ENCODE measurements at places on chromosomes 5 and 9.

DNA sequence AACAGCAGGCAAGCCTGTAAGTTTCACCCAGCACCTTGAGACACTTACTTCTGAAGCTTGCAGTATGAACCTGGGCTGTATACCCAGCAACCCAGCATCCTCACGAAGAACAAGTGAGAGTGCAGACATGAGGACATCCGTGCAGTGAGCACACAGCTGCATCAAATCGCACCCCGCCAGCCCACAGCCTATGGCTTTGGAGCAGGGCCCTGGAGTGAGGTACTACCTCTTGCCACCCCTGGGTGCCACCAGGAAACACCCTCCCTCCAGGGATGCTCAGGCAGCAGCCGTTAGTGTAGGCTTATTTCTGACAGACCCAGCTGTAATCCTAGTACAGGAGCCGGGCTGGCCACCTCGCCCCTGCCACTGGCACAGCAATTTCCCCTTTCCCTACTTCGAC is 81.4 kb downstream of the ATPSCKMT start:
- H3K4me3 ChIP-seq: no peak overlapping the region
- no peaks in the 10 kb centered on the region for H3K4me1 ChIP-seq
- no peak overlapping the region for H3K27ac ChIP-seq
- DNase-seq: no peak
- H3K36me3 ChIP-seq: no peaks in the 10 kb centered on the region
- H3K27me3 ChIP-seq: no peaks in the 10 kb centered on the region

DNA sequence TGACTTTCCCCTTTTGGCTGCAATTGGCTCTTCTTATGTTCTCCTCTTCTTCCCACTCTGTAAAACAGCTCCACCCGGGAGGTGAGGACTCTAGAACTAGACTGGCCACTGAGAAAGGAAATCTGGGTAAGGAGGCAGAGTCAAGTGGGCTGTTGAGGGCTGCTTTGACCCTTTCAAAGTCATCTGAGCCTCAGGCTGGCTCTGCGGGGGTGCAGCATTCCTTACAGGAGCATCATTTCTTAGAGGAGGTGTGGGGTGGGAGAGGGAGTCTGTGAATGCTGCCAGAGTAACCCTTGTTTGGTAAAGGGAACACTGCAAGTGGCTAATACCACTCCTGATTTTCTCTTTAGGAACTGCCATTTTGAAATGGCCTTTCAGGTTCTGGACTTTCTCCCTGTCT is 377.7 kb upstream of the SMARCA2 start:
- no peak for DNase-seq
- no peaks in the 10 kb centered on the region for H3K36me3 ChIP-seq
- no peaks in the 10 kb centered on the region for H3K27me3 ChIP-seq
- no peak overlapping the region for H3K27ac ChIP-seq
- no peak overlapping the region for H3K4me3 ChIP-seq
- no peaks in the 10 kb centered on the region for H3K4me1 ChIP-seq

DNA sequence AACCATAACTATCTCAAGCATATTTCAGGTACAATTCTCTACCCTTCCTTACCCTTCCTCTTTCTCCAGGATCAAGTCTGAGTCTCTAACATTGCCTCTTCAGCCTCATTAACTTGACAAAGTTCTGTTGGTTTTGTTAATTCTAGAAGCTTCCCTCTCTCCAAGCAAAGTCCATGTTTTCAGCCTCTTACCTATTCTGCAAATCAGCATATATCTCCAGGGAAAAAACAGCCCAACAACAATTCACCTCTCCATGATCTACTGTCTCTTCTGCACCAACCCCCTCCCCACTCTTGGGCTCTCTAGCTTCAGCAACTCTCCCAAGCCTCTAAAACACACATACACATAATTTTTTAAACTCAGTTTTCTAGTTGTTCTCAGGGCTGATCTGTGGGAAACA is 72.2 kb downstream of the LIX1 start:
- H3K27me3 ChIP-seq: no peaks in the 10 kb centered on the region
- no peaks in the 10 kb centered on the region for H3K4me1 ChIP-seq
- no peak overlapping the region for H3K27ac ChIP-seq
- no peak overlapping the region for H3K4me3 ChIP-seq

DNA sequence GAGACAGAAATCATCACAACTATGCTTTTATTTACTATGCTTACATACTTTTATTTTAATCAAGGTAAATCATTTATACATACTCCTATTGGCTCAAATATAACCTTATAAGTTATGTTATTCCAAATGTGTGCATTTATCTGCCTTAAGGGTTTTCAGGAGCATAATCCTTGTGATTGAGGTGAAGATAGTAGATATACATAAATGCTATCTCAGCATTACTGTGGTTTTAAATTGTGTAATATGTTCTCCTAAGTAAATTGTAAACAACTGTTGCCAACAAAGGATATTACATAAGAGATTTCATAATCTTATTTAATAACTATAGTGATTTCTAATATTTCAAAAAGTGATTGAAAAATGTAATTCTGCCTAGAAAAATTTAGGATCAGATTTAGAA is 1374.8 kb upstream of the DMAC1 start:
- DNase-seq: no peak
- H3K27ac ChIP-seq: no peak overlapping the region
- H3K36me3 ChIP-seq: no peaks in the 10 kb centered on the region

- H3K27ac ChIP-seq: peak overlapping the region; percentile 24
- H3K27me3 ChIP-seq: no peaks in the 10 kb centered on the region
- H3K4me3 ChIP-seq: no peak overlapping the region
- peaks cover 9% of the 10 kb centered on the region for H3K4me1 ChIP-seq
- H3K36me3 ChIP-seq: no peaks in the 10 kb centered on the region
Measured at GRCh38 chr5:93307557-93307956, 273.5 kb downstream of the NR2F1-AS1 start.

DNA sequence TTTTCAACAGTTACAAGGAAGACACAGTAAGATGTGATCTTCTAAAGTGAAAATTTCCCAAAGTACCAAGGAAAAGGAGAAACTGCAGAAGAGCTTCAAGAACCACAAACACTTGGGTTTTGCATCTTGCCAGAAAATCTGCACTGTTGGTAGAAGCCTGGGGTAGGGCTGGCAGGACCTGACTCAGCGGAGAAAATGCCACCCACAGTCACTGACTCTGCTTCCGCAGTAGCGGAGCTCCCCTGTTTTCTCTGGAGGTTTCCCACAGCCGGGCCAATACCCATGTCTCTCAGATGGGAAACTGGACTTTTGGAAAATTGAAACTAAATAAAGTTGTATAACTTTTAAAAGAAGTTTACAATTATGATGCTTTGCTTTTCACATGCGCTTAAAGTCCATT is 104.2 kb downstream of the MEF2C start:
- DNase-seq: no peak
- no peaks in the 10 kb centered on the region for H3K4me1 ChIP-seq
- no peak overlapping the region for H3K4me3 ChIP-seq
- H3K27ac ChIP-seq: no peak overlapping the region

All from SK-N-SH (cell line).